ENCODE measurements at places on chromosomes 6 and 20.

DNA sequence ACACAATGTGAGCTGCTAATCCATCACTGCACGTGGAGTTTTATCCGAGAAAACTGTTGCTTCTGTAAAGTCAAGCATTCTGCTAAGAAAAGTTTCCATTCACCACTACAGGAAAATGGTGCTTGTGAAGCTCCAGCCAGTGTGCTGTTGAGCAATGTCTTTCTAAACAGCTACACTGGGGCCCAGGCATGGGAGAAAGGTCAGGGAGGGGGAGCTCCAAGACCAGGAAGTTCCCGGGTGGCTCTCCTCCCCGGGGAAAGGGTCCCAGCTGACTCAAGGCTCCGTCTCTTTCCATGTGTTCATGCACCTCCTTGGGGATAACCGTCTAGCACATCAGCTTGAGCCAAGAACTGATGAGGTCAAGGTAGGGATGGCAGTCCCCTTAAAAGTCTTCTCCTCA, 20.5 kb downstream of the RPP40 start:
- DNase-seq = no peak

DNA sequence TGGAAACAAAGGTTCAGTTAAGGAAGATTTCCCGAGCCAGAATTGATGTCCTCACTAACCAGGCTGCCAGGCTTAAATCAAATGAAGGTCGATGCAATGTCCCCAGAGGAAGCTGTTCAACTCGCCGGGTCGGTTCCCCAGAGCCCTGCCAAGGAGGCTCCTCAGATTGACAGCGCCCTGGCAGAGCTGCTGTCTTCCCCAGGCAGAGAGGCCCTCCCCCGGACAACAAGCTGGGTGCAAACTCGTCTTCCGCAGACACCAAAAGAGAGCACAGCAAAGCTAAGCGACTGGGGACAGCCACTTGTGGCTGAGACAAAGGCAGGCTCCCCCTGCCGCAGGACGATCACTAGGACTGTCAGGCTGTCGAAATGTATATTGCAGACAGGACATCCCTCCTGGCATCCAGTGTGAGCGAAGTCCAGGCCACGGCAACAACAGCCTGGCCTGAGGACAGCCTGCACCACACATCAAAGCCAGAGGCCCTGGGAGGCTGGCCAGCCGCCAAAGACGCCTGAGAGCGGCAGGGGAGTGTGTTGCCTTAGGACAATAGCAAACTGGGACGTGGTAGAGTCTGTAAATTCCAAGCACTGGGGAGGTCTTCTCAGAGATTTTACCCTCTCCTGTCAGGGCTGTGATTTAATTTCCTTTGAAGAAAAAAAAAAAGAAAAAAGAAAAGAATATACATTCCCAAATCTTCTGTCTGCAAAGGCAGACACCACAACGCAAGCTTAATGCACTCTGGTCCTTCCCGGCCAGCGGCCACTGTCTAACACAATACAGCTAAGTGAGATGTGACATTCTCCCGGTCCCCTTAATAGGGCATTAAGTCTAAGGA, 99.1 kb downstream of the HIVEP2 start:
- peak; percentile 36 for DNase-seq

DNA sequence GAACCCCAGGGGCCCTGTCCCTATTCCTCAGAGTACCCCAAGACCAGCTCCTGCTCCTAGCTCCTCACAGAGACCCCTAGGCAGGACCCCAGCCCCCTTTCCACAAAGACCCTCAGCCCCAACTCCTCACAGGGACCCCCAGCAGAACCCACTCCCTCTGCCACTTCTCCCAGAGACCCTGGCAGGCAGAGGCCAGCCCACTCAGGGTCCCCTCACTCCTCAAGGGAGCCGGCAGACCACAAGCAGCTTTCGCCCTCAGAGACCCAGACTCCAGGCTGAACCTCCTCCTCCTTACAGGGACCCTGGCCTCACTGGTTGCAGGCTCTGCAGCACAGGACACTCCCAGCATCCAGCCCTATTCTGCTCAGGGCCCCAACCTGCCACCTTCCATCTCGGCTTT, 575 bp downstream of the SLC44A4 start:
- DNase-seq = no peak

DNA sequence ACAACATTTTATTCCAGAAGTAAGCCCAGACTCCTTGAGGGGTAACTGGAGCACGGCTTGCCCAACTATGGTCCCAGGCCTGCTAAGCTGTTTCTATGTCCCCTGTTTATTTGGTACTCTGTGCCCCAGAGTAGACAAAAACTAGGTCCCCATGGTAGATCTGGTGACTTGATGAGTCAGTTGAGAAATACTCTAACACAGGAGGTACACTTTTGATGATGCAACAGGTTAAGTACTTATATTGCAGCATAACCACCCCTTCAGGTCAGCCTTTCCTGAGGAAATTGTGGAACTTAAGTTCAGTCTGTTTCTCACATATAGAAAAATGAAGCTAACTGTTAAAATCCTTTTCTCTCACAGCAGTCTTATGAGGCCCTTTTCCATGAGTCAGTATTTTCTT, 19.6 kb downstream of the TTPAL start:
- no peak for DNase-seq

DNA sequence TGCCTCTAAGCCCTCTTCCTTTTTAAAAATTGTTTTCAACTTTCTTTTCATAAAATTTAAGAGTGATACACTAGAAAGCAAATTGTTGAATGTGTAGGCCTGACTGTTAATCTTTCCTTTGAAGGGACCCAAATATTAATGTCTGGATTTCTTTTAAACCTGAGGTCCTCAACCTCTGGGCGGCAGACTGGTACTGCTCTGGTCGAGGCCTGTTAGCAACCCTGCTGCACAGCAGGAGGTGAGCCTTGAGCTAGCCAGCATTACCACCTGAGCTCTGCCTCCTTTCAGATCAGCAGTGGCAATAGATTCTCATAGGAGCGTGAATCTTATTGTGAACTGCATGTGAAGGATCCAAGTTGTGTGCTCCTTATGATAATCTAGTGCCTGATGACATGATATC, 191.2 kb downstream of the MANEA start:
- no peak for DNase-seq

DNA sequence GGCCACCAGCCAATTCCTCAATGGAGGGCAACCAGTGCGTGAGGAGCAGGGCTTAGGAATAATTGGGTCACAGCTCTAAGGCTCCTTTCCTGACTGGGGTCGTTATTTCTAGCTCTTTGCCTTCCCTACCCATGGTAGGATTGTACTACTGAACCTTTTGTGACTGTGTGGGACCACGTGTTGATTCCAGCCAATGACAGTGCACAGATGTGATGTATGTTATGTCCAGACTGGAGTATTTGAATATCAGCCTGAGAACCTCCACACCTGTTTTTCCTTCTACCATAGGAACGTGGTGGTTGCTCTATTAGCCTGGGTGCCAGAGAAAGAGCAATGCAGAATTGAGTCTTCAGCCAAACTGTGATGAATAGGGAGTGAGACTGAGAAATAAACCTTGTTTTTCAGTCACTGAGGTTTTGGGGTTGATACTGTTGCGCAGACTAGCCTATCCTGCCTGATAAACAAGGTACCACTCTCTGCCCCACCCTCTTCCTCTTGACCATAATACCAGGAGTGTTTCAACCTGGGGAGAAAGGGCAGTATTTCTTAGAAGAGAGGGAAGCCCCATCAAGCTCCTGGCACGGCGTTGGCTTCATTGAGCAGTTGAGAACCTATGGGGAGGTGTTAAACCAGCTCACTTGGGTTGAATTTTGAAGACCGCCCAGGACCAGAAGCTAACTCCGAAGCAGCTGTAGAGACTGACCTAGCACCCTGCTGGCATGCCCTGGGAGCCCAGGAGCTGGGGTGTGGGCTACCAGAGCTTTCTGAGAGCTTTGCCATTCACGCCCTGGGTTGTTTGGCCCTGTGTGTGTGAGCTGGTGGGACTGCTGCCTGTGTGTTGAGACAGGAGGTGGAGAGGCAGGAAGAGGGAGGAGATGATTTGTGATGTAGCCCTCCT, 105.5 kb upstream of the BACH2 start:
- no peak for DNase-seq

DNA sequence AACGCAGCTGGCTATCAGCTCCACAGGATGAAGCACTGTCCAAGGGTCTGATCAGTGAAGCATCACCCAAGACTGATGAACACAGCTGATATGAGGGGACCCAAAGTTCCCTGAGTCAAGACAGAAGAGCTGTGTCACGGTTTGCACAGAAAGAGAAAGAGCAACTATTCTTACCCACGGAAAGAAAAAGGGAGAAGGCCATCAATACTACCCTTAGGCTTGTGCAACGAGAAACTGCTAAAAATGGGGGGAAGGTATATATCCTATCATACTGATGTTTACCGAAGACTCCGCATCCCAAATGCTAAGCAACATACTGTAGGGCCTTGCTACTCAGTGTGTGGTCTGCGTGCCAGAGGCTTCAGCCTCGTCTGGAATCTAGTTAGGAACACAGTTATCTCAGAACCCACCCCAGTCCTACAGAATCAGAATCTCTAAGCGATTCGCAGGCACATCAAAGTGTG, 665 bp downstream of the FASTKD5 start:
- no peak for DNase-seq

DNA sequence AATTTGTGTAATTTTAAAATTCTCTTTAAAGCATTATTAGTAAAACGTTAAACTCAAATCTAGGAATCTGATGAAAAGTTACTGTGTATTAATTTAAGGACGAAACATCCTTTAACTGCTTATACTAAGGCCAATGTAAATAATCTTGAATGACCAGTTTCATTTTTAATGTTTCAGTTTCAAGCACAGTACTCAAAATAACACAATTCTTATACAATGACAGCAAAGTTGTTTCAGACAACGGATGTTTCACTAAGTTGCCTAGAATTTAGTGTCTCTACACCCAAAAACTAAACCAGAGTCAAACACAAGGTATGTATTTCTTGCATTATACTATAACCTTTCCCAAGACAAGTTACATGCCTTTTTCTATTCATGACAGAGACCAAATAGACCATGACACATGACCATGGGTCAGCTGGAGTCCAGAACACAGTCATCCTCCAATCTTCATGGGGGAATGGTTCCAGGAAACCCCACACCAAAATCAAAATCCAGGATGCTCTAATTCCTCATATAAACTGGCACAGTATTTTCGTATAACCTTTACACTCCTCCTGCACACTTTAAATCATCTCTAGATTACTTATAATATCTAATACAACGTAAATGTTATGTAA, 7.7 kb downstream of the PHIP start:
- DNase-seq = no peak

GRCh38 chr6:164370773-164371172, 938.6 kb downstream of the C6orf118 start:
- no peak for DNase-seq
